ENCODE measurements at places on chromosomes 2 and 18. TPM values are rescaled to one million over a fixed set of nuclear protein-coding genes. Genes with fewer than 3 reads are reported as not detected.

DNA sequence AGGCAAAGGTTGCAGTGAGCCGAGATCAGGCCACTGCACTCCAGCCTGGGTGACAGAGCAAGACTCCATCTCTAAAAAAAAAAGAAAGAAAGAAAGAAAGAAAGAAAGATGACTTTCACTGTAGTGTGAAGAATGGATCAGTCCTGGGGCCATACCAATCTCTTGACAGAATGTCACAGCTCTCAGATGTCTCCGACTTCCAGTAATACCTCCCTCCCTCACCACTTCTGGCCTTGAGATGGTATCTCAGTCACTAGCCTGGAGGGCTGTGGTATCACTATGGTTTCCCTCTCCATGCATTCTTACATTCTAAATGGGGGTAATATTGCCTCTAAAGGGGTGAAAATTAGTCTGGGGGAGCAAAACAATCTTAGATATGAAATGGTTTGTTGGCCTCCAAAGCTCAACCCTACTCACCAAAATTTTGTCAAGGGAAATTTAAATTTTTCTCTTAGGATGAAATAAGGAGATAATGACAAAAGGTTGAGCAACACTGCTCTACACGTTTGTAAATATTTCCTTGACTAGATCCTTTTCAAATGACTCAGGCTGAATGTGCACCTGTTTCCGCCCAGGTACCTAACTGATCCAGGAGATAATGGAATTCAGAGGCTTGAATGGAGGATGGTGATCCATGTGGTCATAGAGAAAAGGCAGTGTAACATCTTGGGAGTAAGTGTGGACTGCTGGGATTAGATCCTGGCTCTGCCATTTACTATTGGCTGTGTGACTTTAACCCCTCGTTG, 19.9 kb upstream of the SPRED2 start:
- no peak for DNase-seq
- no peaks in the 10 kb centered on the region for H3K36me3 ChIP-seq
- H3K4me1 ChIP-seq = no peaks in the 10 kb centered on the region
- H3K4me3 ChIP-seq = no peak overlapping the region
- H3K27ac ChIP-seq = no peak overlapping the region

PIEZO2 gene
- 5.9 TPM for total RNA-seq

- H3K27ac ChIP-seq = no peak overlapping the region
- peaks cover 15% of the 10 kb centered on the region for H3K4me1 ChIP-seq
- H3K4me3 ChIP-seq = peak overlapping the region; percentile 15
Observed at GRCh38 chr2:70789304-70790135, 923 bp downstream of the FIGLA start.

- no peaks in the 10 kb centered on the region for H3K27me3 ChIP-seq
- H3K4me3 ChIP-seq = no peak overlapping the region
- H3K27ac ChIP-seq = no peak overlapping the region
- H3K36me3 ChIP-seq = no peaks in the 10 kb centered on the region
Observed at GRCh38 chr2:135009339-135009738, 37.9 kb downstream of the MAP3K19 start.

DNA sequence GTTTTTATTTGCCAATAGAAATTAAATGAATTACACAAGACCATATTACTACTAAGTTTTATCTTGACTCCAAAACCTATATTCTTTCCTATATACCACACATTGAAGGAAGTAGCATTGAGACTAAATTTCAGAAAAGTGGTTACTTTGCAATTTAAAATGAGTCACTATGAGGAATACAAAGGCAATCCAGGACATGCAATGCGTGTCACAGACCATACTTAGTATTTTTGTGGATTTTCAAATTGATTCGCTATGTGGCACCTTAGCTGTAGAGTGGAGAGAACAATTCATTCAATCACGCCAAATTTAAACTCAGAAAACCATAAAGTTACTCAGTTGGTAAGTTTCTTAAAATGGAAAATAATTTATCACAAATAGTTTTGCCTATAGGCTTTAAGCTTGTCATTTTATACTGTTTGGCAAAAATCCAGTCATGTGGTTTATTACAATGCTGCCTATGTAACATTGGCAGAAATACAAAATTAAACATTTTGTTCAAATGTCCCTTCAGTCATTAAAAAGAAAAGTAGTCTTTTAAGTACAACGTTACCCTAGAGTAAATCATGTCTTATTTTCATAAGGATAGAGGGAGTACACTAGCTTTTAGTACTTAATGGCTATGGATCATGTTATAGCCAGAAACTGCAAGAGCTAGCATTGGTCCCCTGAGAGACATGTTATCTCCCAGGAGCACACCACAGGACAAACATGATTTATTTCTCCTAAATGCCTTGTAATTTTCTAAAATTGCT, 222.8 kb upstream of the CDH7 start:
- no peak for DNase-seq
- H3K4me1 ChIP-seq = no peaks in the 10 kb centered on the region
- H3K27ac ChIP-seq = no peak overlapping the region
- no peaks in the 10 kb centered on the region for H3K27me3 ChIP-seq
- H3K4me3 ChIP-seq = no peak overlapping the region

DNA sequence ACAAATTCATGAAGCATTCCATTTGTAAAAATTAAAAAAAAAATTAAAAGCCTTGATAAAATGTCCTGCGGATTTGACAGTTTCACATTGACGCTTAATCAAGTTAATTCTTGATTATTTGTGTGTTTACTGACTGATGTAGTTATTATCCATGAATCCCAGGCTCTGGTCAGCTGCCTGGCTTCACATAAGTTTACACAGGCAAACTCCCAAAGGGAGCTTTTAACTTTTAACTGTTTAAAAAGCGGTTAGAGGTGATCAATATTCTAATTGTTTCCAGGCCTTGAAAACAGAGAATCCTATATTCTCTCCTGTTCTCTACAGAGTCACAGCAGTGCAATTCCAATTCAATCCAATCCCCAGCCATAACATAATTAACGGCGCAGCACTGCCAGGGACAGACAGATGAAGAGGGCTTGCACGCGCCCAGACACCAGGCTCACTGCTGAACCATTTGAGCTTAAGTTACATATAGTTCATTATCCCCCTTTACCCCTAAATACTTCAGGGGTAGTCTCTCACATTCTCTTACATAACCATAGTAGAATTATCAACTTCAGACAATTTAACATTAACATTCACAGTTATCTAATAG, 47.5 kb downstream of the ATP8B1 start:
- no peak overlapping the region for H3K27ac ChIP-seq
- H3K27me3 ChIP-seq = no peaks in the 10 kb centered on the region
- H3K4me3 ChIP-seq = no peak overlapping the region
- peaks cover 10% of the 10 kb centered on the region for H3K4me1 ChIP-seq

GRCh38 chr2:64350996-64351395, 103.0 kb upstream of the LGALSL start:
- H3K36me3 ChIP-seq = no peaks in the 10 kb centered on the region
- H3K27me3 ChIP-seq = no peaks in the 10 kb centered on the region
- no peak for DNase-seq
- no peaks in the 10 kb centered on the region for H3K4me1 ChIP-seq
- H3K4me3 ChIP-seq = no peak overlapping the region
- no peak overlapping the region for H3K27ac ChIP-seq

CROCC2 gene
- total RNA-seq = 0.49 TPM

DNA sequence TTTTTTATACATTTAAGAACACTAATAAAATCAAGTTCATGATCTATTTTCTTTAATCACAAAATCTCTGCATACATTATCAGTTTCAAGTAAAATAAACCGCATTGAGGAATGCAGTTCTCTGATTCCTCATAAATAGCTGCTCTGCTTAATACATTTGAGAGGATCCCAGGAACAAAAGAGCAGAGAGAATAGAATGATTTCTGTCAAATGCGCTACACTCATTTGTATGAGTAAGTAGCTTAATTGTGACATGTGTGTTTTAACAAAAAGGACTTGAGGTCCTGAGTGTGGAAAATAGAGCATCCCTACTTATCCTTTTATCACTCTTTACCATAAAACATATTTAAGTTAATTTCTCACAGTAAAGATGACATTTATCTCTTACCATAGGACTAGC, 134.0 kb downstream of the PID1 start:
- H3K4me1 ChIP-seq = no peaks in the 10 kb centered on the region
- no peaks in the 10 kb centered on the region for H3K36me3 ChIP-seq
- H3K27ac ChIP-seq = no peak overlapping the region
- DNase-seq = no peak
- H3K27me3 ChIP-seq = no peaks in the 10 kb centered on the region

- no peak for DNase-seq
- H3K27me3 ChIP-seq = no peaks in the 10 kb centered on the region
- peaks cover 7% of the 10 kb centered on the region for H3K4me1 ChIP-seq
- H3K4me3 ChIP-seq = no peak overlapping the region
Observed at GRCh38 chr2:197030090-197030489, 103.6 kb upstream of the PGAP1 start.

GRCh38 chr2:145022666-145023333, 502.9 kb upstream of the ZEB2 start:
- peak overlapping the region; percentile 58 for H3K27ac ChIP-seq
- H3K27me3 ChIP-seq = no peaks in the 10 kb centered on the region
- H3K4me3 ChIP-seq = no peak overlapping the region
- H3K36me3 ChIP-seq = no peaks in the 10 kb centered on the region
- DNase-seq = no peak

DNA sequence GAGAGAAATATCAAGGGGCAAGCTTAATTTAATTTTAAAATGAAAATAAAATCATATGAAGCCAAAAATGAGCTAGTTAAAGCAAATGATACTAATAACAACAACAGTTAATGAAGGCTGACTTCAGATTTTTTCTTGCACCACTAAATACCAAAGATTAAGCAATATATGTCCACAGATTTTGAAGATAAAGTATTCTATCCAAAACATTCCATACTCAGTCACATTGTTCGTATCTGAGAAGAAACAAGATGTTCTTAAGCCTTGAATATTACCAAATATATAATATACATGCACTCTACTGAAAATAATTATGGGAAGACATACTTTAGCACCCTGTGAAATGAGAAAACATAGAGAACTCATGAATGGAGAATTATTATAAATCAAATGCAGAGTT, 593.3 kb upstream of the SYT4 start:
- no peak overlapping the region for H3K27ac ChIP-seq
- DNase-seq = no peak
- H3K27me3 ChIP-seq = no peaks in the 10 kb centered on the region
- H3K36me3 ChIP-seq = no peaks in the 10 kb centered on the region
- H3K4me1 ChIP-seq = peaks cover 15% of the 10 kb centered on the region

PTH2R gene
- not detected for total RNA-seq

- H3K4me3 ChIP-seq = no peak overlapping the region
- no peak overlapping the region for H3K27ac ChIP-seq
- H3K36me3 ChIP-seq = no peaks in the 10 kb centered on the region
- no peaks in the 10 kb centered on the region for H3K4me1 ChIP-seq
- H3K27me3 ChIP-seq = no peaks in the 10 kb centered on the region
Observed at GRCh38 chr18:13511961-13512577, 214.3 kb downstream of the FAM210A start.

GRCh38 chr2:174094542-174094941, 129.4 kb upstream of the SP3 start:
- no peak overlapping the region for H3K27ac ChIP-seq
- no peaks in the 10 kb centered on the region for H3K27me3 ChIP-seq
- DNase-seq = no peak
- no peaks in the 10 kb centered on the region for H3K4me1 ChIP-seq
- H3K4me3 ChIP-seq = no peak overlapping the region

DNA sequence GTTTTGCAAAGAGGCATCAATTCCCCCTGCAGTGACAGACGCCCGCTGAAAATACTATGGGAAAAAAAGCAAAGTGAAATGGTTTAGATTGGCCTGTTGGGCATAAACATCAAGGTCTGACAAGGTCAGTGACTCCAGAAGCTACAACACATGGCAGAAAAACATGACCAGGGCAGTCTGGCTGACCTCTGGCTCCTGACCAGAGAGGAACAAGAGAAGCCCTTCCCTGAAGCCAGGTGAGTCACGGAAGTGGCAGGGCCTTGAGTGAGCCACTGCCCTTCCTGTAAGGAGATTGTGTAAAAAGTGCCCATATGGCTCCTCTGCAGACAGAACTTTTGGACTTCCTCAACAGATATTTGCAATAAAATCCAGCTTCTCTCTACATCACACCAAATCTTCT, 72.0 kb downstream of the DNER start:
- no peaks in the 10 kb centered on the region for H3K4me1 ChIP-seq
- H3K36me3 ChIP-seq = no peaks in the 10 kb centered on the region
- no peak overlapping the region for H3K27ac ChIP-seq
- no peak overlapping the region for H3K4me3 ChIP-seq
- H3K27me3 ChIP-seq = no peaks in the 10 kb centered on the region

SCYGR4 gene
- total RNA-seq = not detected

DNA sequence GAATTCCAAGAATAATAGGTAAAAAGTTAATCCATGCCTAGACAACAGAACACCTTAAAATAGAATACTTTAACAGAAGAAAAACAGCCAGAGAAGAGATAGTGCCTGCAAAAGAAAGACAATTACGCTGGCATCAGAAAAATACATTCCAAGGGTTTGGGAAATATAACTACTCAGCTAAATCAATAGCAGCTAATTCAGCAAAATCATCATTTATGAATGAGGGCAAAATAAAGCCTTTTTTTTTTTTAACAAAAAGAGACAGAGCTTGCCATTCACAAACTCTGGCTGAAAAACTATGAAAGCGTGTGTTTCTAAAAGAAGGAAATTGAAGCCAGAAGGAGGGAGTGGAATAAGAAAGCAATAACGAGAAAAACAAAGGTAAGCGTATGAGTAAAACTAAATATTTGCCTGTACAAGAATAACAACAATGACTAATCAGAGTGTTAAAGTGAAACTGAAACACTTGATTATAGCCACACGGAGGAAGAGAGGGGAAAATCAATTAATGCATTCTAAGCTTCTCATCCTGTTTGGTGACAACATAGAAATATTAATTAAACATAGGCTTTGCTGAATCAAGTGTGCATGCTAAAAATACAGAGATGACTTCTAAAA, 90.2 kb downstream of the EHD3 start:
- peaks cover 12% of the 10 kb centered on the region for H3K4me1 ChIP-seq
- no peak for DNase-seq
- no peaks in the 10 kb centered on the region for H3K36me3 ChIP-seq
- no peaks in the 10 kb centered on the region for H3K27me3 ChIP-seq
- H3K4me3 ChIP-seq = peak overlapping the region; percentile 22

GRCh38 chr2:43004879-43005244, 212.5 kb upstream of the HAAO start:
- H3K4me3 ChIP-seq = no peak overlapping the region
- no peaks in the 10 kb centered on the region for H3K36me3 ChIP-seq
- no peak overlapping the region for H3K27ac ChIP-seq
- DNase-seq = no peak

- no peaks in the 10 kb centered on the region for H3K27me3 ChIP-seq
- H3K4me1 ChIP-seq = no peaks in the 10 kb centered on the region
- H3K4me3 ChIP-seq = no peak overlapping the region
- DNase-seq = peak; percentile 77
Observed at GRCh38 chr2:96073170-96073775, 38.6 kb upstream of the GPAT2 start.

- H3K4me3 ChIP-seq = no peak overlapping the region
- H3K27ac ChIP-seq = no peak overlapping the region
- H3K27me3 ChIP-seq = no peaks in the 10 kb centered on the region
- peaks cover 11% of the 10 kb centered on the region for H3K4me1 ChIP-seq
- no peaks in the 10 kb centered on the region for H3K36me3 ChIP-seq
Observed at GRCh38 chr2:190599073-190599472, 49.8 kb upstream of the NAB1 start.

- H3K27ac ChIP-seq = no peak overlapping the region
- no peak for DNase-seq
- H3K4me3 ChIP-seq = no peak overlapping the region
Observed at GRCh38 chr2:138620431-138620830, 118.9 kb downstream of the SPOPL start.

Data from vagina (tissue), 2 donors.